Stimulated activated CD4-positive, alpha-beta T cell treated with anti-CD3 and anti-CD28 coated beads, Interleukin-2, amount 100 ng/mL, for 4 hours (primary cell): ENCODE measurements at places on chromosomes 7 and 10.

- no peak for DNase-seq
These were observed 319.8 kb upstream of the PHYHIPL start for GRCh38 chr10:58856508-58857240.

GRCh38 chr7:38129579-38129978 lies 48.5 kb upstream of the STARD3NL start:
- DNase-seq, result no peak

GRCh38 chr7:130639388-130639787 lies 29.2 kb downstream of the COPG2 start:
- no peak for DNase-seq

DNA sequence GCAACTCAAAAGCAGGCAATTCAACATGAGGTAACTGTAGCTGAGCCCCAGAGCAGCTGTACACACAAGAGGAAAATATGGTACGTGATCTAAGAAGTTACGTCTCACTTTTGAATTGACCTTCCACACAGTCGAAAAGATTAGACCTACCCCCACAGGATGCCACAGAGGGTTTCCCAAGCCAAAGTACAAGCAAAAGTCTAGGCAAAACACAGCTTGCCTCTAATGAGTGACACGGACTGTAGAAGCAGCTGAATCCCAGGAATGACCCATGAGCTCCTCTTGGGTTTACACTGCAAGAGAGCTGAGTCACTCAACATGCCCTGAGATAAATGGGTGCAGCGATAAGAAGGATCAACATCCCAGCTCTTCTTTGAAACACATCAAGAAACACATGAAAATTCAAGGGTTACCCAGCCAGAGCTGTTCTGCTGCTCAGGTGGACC lies 9.8 kb downstream of the CREB3L2 start:
- DNase-seq, result no peak

DNA sequence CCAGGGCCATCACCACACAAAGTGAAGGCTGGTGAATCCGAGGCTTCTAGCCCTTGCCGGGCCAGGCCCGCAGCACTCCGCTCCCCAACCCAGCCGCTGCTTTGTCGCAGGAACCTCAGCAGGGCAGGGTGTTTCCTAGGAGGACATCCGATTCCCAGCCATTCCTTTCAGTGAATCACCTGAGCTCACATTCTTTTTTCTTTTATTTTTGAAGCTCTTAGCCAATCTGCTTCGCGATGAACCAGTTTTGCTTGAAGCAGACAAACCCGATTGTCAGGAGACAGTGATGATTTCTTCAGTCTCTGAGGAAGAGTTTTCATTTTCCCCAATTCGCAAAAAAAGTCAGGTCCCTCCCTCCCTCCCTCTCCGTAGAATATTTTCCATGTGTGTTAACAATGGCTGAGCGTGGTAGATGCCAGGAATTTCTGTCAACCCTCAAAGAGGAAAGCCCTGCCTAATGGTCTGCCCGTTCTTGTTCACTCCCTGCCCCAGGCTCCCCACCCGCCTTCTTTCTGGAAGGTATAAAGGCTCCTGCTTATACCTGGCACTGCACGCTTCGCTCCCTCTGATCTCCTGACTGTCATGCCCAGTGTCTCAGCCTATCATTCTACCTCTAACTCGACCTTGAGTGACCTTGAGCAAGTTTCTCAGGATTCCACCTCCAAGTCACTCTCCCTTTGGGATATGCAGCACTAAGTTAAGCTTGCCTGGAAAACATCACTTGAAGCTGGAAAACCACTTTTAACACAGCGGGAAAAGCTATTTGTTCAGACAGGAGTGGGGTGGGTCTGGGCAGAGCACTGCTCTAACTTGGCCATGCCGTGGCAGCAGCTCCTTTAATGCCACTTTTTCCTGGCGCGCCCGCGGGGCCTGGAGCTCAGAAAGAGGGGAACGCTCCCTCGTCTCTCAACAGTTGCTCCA lies 35.1 kb downstream of the EGFR start:
- DNase-seq, result no peak

DNA sequence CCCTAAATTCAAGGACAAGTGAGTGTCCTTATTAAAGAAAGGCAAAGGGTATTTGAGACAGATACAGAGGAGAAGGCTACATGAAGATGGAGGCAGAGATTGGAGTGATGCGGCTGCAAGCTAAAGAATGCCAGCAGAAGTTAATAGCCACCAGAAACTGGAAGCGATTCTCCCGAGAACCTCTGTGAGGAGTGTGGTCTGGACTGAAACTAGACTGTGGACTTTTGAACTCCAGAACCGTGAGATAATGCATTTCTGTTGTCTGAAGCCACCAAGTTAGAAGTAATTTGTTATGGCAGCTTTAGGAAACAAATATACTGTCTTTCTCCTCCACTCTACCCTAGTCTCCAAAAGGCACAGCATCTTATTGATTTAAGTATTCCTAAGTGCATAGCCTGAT lies 80.3 kb upstream of the CREB5 start:
- no peak for DNase-seq

GRCh38 chr7:82359426-82359825 lies 84.2 kb downstream of the CACNA2D1 start:
- DNase-seq, result no peak
